Hematopoietic multipotent progenitor cell treated with erythropoietin and hydrocortisone succinate and interleukin-3 and kit ligand, for 8 days (in vitro differentiated cells): ENCODE measurements at places on chromosomes 5 and 9.

DNA sequence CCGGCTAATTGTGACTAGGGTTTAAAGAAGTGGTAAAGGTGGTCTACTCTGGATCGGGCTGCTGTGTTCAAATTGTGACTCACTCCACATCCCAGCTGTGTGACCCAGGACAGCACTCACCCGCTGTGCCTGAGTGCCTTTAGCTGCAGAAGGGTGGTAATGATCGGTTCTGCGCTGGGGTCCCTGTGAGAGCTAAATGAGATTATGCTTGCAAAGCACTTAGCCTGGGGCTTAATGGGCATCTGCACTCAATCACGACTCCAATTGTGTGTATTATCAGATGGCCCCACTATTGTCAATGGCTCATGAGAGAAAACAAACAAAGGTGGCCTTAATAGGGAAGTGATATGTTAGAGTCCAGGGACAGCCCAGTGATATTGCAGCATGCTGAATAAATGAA lies 25.1 kb upstream of the TBC1D2 start:
- no peak for DNase-seq

DNA sequence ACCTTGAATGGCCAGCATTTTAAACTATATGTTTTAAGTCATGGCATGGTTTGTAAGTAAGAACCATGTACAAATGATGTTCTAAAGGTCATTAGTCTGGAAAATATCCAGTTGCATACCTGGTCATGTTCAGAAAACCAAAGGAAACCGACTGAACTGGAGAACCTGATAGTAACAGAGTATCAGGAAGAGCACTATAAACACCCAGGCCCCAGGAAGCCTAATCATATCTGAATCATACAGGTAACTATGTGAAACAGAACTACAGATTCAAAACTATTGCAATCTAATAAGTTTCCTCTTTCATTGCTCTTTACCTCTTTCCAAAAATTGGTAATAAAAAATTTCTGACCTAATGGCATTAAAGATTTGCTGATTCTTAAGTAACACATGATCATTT lies 500.3 kb downstream of the ARHGEF28 start:
- DNase-seq: no peak

DNA sequence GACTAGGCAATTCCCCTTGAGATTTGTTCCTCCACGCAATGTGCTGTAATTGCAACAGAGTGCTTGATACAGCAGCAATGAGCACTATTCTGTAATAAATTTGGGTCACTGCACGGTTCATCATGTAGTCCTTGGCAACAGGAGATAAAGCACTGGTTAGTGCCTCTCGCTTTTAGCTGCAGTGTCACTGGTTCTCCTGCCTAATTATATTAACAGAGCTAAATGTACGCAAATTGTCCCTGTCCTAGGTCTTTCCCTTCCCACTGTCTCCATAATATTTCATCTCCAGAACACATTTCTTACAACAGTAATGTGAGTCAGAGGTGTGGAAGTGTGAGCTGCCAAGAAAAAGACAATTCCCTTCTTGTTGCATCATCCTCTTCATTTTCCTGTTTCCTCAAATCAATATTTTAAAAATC lies 553.1 kb downstream of the ZNF608 start:
- DNase-seq: no peak

GRCh38 chr9:121736934-121737462 lies 85.6 kb downstream of the DAB2IP start:
- DNase-seq: peak; percentile 55

DNA sequence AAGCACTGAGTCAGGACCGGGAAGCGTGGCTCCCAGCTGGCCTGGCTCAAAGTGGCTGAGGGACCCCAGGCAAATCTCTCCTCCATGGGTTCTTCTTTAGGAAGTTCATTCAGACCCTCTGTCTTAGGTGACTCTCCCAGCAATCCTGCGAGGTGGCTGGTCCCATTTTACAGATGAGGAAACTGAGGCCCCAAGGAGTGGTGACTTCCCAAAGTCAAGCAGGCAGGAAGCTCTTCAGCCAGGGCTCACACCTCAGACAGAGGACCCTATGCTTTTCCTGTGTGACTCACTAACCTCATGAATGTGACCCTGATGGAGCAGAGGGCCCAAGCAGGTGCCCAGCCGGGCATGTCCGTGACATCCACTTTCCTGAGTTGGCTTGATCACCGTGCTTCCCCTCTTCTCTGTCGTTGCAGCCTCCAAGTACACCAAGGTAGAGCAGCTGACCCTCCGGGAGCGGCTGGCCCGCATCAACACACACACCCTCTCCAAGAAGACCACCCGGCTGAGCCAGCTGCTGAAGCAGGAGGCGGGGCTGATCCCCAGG lies 36.5 kb downstream of the ARHGEF37 start:
- no peak for DNase-seq

- peak; percentile 26 for DNase-seq
These were observed 7.3 kb downstream of the IRX1 start for GRCh38 chr5:3602785-3603502.

DNA sequence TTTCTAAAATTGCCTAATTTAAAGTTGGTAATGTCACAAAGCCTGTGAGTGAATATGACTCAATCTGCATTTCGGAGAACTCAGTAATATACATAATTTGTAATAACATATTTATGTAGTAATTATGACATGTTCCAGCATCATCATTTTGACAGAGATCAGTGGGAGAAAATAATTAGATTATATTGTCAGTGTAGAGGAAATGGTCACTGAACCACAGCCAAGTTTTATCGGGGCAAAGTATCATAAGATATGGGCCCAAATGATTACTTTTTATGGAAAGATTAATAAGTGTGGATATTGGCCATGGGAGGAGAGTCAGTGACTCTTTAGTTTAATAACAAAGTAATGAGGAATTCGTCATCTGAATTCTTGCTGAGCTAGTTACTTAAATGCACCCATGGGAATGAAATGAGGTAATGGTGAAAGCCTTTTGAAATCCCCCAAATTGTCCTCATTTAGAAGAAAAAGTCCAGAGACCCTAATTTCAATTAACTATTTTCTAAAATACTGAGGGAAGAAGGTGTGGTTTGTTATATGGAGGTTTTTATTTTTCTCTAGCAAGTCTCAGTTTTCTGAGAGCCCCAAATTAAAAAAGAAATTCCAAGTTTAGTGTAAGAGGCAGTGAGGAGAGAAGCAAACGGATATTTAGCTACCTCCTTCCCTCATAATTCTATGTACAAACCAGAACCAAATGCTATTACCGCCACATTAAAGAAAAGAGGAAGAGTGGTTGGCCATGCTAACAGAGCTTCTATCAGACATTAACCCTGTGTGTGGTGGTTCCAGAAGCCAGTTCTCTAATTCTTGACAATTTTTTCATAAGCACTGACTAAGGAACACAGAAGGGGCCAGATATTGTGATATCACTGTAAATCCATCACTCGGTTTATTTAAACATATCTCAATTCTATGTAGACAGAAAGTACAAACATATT lies 37.7 kb upstream of the MRPS30 start:
- DNase-seq: no peak

DNA sequence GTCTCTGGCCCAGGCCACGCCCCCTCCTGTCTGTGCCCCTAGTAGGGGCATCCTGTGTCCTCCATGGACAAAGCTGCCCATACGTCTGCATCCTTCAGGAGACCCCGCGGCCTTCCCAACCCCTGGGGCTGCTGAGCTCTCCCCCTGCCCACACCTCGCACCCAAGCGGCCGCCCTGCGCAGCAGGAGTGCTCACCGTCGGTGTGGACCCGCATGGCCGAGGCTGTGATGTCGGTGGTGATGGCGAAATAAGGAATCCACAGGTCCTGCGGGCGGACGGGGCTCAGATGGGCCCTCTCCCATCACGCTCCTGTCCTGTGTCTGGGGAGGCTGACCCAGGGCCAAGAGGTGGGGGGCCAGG lies 4.8 kb upstream of the NSMF start:
- no peak for DNase-seq

GRCh38 chr5:159850160-159850559 lies 66.1 kb upstream of the ADRA1B start:
- no peak for DNase-seq

DNA sequence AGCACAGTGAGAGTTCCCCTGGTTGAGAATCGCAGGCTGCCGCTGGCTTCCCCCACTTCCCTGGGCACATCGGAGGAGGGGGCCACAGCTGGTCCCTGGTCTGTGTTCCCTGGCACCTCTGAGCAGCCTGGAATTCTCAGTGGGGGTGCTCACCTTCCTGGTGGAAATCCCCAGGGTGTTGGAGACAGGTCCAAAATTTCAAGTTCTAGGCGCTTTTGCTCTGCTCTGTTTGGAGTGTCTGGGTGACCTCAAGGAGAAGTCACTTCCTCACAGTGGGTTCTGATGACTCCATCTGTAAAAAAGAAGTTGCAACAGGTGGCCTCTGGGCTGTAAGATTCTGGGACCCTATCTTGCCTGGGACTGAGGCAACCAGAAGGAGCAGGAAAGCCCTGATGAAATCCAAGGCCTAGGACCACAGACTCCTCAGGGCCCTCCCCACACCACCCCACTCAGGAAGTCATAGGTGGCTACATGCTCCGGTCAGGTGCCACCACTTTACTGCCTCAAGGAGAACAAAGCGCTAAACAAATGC lies at the start of gene TRAF1:
TRAF1 (minus strand) TSS at position 400 of the 532 bp plus-strand sequence. CDS start 721 bp downstream, outside the sequence.
- DNase-seq: no peak

DNA sequence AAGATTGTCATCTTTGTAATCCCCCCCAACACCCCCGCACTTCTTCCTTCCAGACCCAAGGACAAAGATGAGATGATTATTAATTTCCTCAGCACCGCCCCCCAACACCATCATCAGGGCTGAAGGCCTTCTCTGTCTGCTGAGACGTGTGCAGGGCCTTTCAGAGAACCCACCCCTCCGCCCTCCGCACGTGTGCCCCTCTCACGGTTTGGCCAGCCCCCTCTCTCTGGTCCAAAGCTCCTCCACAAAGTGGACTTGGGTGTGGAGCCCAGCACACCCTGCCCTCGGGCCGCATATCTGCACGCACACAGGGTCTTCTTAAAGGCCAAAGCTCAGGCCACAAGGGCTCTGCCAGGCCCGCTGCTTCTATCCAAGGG lies 32.0 kb downstream of the PAX5 start:
- DNase-seq: no peak

- peak; percentile 16 for DNase-seq
These were observed 112.5 kb downstream of the HAPLN1 start for GRCh38 chr5:83608122-83608521.
